ENCODE measurements at places on chromosomes 5 and 9.

DNA sequence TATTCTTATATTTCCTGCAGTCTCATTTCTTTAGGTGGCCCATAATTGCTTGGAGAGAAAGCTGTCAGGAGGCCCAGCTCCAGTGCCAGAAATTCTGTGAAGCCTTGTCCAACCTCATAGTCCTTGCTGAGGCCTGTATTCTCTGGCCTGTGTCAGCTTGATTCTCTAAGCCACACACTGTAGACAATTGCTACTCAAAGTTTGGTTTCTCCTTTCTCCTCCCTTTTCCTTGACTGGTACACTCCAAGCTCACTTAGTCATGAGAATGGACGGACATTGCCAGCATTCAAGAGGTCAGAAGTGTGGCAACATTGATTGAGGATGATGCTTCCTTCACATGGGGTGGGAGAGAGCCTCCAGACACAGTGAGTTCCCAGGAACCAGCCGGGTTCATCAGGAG is 71.3 kb upstream of the CXCL14 start:
- DNase-seq = no peak
- no peak overlapping the region for H3K4me3 ChIP-seq
- no peak overlapping the region for H3K27ac ChIP-seq
- H3K4me1 ChIP-seq = no peaks in the 10 kb centered on the region
- no peaks in the 10 kb centered on the region for H3K27me3 ChIP-seq

DNA sequence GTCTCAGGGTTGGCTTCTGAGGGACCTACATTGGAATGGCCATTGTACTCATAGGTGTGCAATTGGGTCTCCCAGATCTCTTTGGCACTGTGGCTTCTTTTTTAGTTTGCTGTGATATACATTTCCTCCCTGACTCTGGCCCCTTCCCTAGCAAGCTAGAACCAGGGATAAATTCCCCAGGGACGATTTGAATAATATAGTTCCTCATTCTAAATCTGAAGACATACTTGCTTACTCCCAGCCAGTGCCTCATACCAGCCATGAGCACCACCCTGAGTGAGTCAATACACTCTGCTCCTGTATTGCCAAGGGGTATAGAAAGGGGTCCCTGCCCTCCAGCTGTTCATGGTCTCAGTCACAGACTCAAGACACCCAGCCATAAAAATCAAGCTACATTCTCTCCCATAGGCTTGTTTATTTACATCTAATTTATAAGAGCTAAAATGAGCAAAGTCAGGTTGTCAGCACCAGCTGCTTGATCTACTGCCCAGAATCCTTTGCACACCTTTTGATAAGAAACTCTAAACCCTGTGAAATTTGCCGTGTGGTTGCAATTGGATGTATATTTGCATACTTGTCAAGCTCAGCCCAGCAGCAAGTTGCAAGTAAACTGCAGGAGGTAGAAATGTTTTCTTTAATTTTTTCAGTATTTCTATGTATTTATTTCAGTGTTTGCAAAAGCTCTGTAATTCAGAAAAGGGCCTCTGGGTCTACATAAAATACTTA is 219.9 kb upstream of the IRX1 start:
- no peaks in the 10 kb centered on the region for H3K36me3 ChIP-seq
- no peaks in the 10 kb centered on the region for H3K27me3 ChIP-seq
- H3K4me1 ChIP-seq = no peaks in the 10 kb centered on the region

DNA sequence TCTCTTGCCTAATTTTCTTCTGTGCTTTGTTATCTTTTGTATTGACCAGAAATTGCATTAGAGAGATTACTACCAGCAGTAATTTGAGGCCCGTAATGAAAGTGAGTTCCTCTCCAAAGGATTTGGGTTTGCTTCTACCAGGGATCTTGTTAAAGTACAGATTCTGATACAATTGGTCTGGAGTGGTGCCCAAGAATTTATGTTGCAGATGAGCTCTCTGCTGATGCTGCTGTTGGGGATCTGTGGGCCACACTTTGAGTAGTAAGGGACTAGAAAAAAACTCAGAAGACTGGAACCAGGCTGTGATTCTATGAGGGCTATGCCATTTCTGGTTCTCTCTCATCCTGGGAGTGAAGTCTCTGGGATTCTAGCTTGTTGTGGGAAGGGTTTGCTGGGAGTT is 192.2 kb downstream of the SEC61B start:
- H3K4me3 ChIP-seq = no peak overlapping the region
- peaks cover 1% of the 10 kb centered on the region for H3K27me3 ChIP-seq
- no peak for DNase-seq
- H3K27ac ChIP-seq = no peak overlapping the region
- H3K36me3 ChIP-seq = no peaks in the 10 kb centered on the region
- H3K4me1 ChIP-seq = no peaks in the 10 kb centered on the region

DNA sequence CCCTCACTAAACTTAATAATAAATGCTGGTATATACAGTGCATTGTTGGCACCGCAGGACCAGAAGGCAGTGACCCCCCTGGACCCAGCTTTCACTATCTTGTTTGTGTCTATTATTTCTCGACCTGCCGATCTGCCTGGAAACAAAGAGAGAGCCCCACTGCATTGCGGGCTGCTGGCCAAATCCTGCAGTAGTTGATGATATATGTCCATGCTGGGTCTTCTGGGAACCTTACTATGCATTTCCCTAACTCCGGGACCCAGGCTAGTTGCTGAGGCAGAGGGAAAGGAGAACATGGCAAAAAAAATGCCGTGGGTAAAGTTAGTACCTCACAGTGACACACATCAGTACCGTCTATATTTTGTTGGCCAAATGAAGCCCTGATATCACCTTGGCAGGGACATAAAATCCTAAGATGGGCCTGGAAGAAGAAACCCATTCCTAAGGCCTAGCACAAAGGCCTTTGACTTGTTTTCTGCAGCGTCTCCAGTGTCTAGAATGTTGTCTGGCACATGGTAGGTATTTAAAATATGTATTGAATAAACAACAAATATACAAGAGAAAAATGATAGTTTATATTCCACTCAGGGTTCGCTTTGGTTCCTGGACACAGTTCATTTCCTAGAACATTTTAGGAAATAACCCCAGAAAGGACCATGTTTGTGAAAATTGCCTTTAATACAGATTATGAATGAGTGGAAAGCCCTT is 46.1 kb downstream of the NMUR2 start:
- no peaks in the 10 kb centered on the region for H3K4me1 ChIP-seq
- H3K27ac ChIP-seq = no peak overlapping the region
- no peak for DNase-seq
- no peak overlapping the region for H3K4me3 ChIP-seq
- H3K27me3 ChIP-seq = no peaks in the 10 kb centered on the region

- H3K4me1 ChIP-seq = peaks cover 6% of the 10 kb centered on the region
- no peaks in the 10 kb centered on the region for H3K36me3 ChIP-seq
- H3K27ac ChIP-seq = no peak overlapping the region
These were observed 2.8 kb downstream of the ZNF608 start for GRCh38 chr5:124743602-124744169.

- no peak for DNase-seq
- H3K4me1 ChIP-seq = peaks cover 9% of the 10 kb centered on the region
- H3K4me3 ChIP-seq = no peak overlapping the region
- no peak overlapping the region for H3K27ac ChIP-seq
These were observed 95.7 kb upstream of the FAM120A start for GRCh38 chr9:93355827-93356226.

DNA sequence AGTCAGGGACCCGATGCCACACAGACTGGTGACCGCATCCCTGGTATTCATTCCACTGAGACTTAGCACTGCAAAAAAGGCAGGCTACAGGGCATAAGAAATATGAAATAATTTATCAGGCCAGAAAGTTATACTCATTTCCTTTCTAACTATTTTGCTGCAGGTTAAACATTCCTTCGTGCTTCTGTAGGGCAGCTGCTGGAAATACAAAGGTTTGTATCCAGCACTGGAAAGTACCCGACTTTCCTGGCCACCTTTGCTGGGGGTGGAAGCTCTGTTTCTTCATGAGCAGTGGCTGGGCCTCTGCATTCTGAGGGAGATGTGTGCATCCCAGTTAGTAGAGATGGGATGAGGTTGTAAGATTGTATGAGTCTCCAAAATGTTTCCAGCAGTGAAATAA is 478.6 kb upstream of the WWC1 start:
- no peak overlapping the region for H3K4me3 ChIP-seq
- no peaks in the 10 kb centered on the region for H3K4me1 ChIP-seq
- no peak overlapping the region for H3K27ac ChIP-seq
- no peak for DNase-seq
- H3K27me3 ChIP-seq = no peaks in the 10 kb centered on the region
- no peaks in the 10 kb centered on the region for H3K36me3 ChIP-seq

GRCh38 chr5:97098922-97099321 is 43.5 kb downstream of the LIX1 start:
- DNase-seq = no peak
- H3K27ac ChIP-seq = no peak overlapping the region
- H3K4me3 ChIP-seq = no peak overlapping the region
- peaks cover 15% of the 10 kb centered on the region for H3K4me1 ChIP-seq
- peaks cover 14% of the 10 kb centered on the region for H3K27me3 ChIP-seq
- H3K36me3 ChIP-seq = no peaks in the 10 kb centered on the region

DNA sequence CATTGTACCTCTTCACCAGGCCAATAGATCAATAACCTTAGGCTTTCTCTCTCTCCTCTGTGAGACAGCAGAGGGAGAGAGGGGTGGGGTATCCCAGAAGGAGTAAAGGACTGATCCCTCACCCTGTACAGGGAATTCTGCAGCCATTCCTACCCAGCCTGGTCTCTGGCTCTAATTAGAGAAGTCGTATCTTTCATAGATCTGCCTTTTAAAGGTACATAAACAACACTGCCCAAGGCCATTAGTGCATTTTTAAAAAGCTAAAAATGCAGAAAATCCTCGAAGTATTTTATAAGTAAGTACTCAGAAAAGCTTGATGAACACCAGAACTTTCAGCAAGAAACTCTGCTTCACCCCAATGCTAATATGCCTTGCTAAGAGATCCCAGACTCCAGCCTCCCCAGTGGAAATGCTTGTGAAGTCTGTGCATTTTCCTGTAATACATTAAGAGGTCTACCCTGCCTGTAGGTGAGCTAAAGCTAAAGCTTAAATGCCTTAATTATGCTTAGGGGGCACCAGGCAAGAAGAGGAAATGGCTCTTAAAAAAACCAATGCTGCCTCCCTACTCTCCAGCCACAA is 200.0 kb upstream of the ANKRD55 start:
- no peaks in the 10 kb centered on the region for H3K36me3 ChIP-seq
- H3K27me3 ChIP-seq = no peaks in the 10 kb centered on the region
- no peak overlapping the region for H3K4me3 ChIP-seq
- no peak overlapping the region for H3K27ac ChIP-seq
- H3K4me1 ChIP-seq = peaks cover 10% of the 10 kb centered on the region
- DNase-seq = no peak

GRCh38 chr9:135126451-135127187 is 39.2 kb downstream of the OLFM1 start:
- no peaks in the 10 kb centered on the region for H3K36me3 ChIP-seq
- DNase-seq = no peak
- peaks cover 4% of the 10 kb centered on the region for H3K27me3 ChIP-seq
- H3K4me3 ChIP-seq = no peak overlapping the region
- no peak overlapping the region for H3K27ac ChIP-seq

DNA sequence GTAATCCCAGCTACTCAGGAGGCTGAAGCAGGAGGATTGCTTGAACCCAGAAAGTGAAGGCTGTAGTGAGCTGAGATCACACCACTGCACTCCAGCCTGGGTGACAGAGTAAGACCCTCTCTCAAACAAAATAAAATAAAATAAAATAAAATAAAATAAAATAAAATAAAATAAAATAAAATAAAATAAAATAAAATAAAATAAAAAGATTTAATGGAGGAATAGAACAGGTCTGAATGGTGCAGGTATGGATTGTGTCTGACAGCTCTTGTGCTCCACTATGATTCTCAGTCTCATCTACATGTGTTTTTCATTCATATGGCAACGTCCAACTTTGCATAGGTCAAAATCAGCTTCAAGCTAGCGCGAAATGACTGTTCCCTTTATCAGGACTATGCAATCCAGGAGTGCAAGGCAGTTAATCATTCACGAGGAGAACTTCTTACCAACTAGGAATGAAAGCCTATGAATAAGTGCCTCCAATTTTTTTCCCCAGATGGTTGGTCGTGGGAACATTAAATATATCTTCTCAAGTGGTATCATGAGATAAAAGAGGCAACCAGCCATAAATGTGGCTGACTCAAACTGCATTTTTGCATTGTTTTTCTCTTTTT is 1392.3 kb upstream of the CDH9 start:
- H3K4me3 ChIP-seq = no peak overlapping the region
- DNase-seq = no peak
- H3K27ac ChIP-seq = no peak overlapping the region
- no peaks in the 10 kb centered on the region for H3K36me3 ChIP-seq
- no peaks in the 10 kb centered on the region for H3K4me1 ChIP-seq

GRCh38 chr9:24044576-24044975 is 218.5 kb upstream of the ELAVL2 start:
- no peaks in the 10 kb centered on the region for H3K36me3 ChIP-seq
- no peak for DNase-seq
- H3K4me3 ChIP-seq = no peak overlapping the region
- no peaks in the 10 kb centered on the region for H3K4me1 ChIP-seq
- no peak overlapping the region for H3K27ac ChIP-seq

GRCh38 chr9:11973011-11973410 is 720.2 kb upstream of the TYRP1 start:
- no peak overlapping the region for H3K27ac ChIP-seq
- no peak for DNase-seq
- no peaks in the 10 kb centered on the region for H3K36me3 ChIP-seq
- no peaks in the 10 kb centered on the region for H3K27me3 ChIP-seq
- H3K4me1 ChIP-seq = no peaks in the 10 kb centered on the region
- no peak overlapping the region for H3K4me3 ChIP-seq

DNA sequence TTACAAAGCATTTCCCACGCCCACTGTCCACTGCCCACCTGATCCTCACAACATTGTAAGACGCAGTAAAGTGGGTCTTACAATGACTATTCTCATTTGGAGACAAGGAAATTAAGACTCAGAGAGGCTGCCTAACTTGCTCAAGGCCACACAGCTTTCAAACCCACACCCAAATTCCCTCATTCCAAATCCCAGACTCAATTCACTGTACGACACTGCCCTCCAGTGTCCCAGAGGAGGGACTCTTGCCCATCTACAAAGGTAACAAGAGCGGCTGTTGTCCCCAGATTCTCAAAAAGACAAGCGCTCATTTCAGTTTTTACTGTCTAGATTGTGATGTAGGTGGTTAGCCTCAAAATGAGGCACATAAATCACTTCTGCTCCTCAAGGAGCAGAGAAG is 184.6 kb downstream of the ACTL7B start:
- no peak for DNase-seq
- H3K4me3 ChIP-seq = no peak overlapping the region
- no peaks in the 10 kb centered on the region for H3K36me3 ChIP-seq

DNA sequence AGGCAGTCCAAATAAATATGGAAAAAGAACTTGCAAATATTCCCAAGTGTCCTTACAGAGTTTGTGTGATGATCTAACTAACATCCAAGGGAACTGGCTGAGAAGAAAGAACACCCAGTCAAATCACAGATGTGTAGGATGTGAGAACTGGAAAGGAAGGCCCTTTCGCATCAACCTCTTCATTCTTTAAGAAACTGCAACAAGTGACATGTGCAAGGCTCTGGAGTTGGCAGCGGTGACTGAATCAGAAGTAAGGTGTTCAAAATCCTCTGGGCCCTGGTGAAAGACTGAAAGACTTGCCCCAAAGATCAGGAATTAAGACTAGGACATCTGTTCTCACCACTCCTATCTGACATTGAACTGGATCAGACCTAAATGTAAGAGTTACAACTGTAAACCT is 88.7 kb downstream of the RAPGEF1 start:
- peak overlapping the region; percentile 35 for H3K4me3 ChIP-seq
- DNase-seq = peak; percentile 65
- no peaks in the 10 kb centered on the region for H3K27me3 ChIP-seq
- H3K4me1 ChIP-seq = peaks cover 62% of the 10 kb centered on the region

All from activated CD4-positive, alpha-beta memory T cell treated with anti-CD3 and anti-CD28 coated beads for 36 hours (primary cell).